GM23248 (cell line): ENCODE measurements at places on chromosomes 6 and 20. TPM values are rescaled to one million over a fixed set of nuclear protein-coding genes. Genes with fewer than 3 reads are reported as not detected.

DNA sequence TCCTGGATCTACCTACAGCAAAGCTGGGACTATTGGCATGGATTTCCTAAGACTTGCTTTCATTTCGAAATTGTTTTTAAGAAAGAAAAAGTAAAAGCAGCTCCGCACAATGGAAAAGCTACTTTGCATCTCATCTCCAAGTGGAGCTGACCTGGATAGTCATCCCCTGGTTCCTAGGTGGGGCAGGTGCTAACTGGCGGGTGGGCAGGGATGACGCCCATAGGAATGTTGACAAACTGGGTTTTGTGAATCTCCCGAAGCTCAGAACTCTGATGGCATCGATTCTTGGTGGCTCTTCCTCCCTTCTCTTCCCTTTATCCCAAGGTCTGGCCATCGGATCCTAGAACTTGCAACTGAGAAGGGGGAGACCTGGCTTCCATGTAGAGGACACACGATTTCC is 12.4 kb upstream of the EZR start:
- no peak for DNase-seq

- DNase-seq = no peak
Observed at GRCh38 chr6:498795-499231, 107.3 kb downstream of the IRF4 start.

- no peak for DNase-seq
Observed at GRCh38 chr6:76694795-76695194, 622.3 kb upstream of the IMPG1 start.

GRCh38 chr6:13915561-13916229 is 9.1 kb upstream of the RNF182 start:
- DNase-seq = no peak

DNA sequence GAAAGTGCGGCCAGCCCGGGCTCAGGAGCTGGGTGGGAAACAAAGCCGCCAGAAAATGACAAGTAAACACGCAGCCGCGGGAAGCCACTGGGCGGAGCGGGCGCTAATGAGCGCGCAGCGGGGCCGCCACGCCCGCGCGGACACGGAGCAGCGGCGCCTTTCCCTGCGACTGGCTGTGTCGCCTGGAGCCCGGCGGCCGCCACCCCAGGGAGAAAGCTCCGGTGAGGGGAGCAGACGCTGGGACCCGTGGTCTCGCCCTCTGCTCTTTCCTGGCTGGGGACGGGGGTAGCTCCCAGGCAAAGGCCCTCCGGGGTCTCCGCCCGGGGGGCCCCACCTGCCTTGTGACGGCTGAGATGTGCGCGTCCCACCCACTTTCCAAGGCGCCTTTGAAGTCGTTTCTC is 54.9 kb downstream of the PRR18 start:
- peak; percentile 17 for DNase-seq

DNA sequence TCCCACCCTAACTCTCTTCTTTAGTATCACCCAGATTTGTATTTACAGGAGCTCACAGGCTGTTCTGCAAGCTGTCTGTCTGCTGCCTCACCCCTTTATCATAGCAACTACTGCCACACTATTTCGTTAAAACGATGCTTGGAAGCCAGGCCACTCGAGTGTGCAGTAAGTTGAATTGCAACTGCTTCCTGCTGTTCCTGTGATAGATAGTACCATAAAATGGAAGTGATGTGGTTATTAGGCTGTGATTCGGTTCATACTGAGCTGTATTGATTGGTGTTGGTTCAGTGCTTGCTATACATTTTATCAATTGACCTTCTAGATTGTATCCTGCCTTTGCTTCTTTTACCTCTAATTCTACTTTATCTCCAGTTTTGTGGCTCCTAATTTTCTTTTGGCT is 325.4 kb downstream of the RNF144B start:
- DNase-seq = no peak

GRCh38 chr6:112372226-112372806 is 25.2 kb downstream of the RFPL4B start:
- DNase-seq = peak; percentile 66

DNA sequence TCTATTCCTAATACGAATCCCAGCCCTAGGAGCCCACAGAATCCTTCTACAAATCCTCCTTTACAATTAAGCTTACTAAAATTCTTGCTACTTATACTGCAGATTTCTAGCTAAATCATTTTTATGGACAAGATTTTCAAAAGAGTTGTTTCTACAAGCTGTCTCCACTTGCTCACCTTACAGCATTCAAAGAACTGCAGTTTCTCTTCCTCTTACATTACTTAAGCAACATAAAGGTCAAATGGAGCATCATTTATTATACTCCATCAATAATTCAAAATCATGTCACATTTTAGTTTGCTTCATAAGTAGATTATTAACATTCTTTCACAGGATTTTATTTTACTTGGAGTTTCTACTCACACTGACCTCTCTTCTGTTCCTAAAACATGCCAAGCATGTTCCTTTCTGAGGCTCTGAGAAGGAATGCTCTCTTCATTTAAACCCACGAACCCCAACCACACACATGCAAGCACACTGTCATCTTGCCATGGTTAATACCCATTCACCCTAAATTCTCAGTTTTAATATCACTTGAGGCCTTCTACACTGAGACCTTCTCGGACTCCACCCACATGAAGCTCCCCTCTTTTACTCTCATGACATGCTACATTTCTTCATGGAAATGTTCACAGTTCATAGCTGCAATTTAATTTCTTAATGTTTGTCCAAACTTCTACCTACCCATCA is 388.2 kb downstream of the TBC1D32 start:
- no peak for DNase-seq

- no peak for DNase-seq
Observed at GRCh38 chr6:92023410-92023966, 1395.9 kb downstream of the EPHA7 start.

- no peak for DNase-seq
Observed at GRCh38 chr20:62470001-62470400, 5.8 kb downstream of the GATA5 start.

GRCh38 chr6:117540670-117541069 is 58.2 kb downstream of the DCBLD1 start:
- DNase-seq = no peak

DNA sequence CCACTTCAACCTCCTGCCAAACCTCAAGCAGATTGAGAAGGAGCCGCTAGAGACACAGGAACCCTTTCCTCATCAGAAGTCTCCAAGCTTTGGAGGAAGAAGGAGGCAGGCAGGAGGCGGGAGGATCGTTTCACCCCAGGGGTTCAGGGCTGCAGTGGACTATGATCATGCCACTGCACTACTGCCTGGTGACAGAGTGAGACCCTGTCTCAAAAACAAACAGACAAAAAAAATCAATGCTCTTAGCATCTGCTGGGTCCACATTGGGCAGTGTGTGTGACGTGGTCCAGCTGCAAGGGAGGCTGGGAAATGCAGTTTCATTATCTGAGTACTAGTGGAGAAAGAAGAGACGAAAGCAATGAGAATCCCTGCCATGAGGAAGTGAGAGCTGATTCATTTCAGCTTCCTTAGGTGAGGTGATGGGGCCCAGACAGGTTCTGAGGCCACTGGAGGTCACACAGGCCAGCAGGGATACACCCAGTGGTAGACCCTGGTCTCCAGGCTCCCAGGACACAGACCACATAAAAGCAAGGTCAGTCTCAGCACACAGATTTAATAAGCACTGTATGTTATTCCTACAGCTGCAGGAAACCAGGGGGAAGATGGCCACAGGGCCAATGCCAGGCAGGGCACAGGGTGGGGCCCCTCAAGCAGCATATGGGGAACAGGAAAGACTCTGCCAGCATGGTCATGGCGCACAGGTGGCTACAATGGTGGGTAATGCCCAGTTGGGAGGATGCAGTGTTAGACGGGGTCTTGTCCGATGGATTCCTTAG is 4.3 kb downstream of the GFRA4 start:
- no peak for DNase-seq

GRCh38 chr6:5208057-5208456 is 52.7 kb downstream of the LYRM4 start:
- peak; percentile 56 for DNase-seq

GRCh38 chr6:113488061-113488460 is 369.1 kb upstream of the MARCKS start:
- DNase-seq = no peak

GRCh38 chr6:149567194-149567586 is 1.0 kb downstream of the GINM1 start:
- DNase-seq = no peak

- peak; percentile 20 for DNase-seq
Observed at GRCh38 chr6:53761036-53761435, 33.8 kb upstream of the LRRC1 start.

DNA sequence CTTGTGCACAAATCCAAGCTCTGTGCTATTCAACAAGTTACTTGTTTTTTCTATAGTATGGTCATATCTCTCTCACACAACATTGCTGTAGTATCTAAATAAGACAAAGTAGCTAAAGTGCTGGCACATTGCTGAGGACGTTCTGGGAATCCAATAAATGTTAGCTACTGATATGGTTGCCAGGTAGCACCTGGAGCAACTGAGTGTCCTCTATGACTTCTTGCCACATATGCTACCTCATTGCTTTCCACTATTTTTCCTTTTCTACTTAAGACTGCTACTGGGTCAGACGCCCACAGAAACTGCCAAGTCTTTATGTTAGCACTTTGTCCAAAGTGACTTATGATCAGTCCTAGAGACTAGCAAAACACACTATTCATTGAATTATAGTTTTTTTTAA is 85.3 kb downstream of the SYCP2 start:
- DNase-seq = no peak

GRCh38 chr6:5208471-5208971 is 52.2 kb downstream of the LYRM4 start:
- no peak for DNase-seq

DNA sequence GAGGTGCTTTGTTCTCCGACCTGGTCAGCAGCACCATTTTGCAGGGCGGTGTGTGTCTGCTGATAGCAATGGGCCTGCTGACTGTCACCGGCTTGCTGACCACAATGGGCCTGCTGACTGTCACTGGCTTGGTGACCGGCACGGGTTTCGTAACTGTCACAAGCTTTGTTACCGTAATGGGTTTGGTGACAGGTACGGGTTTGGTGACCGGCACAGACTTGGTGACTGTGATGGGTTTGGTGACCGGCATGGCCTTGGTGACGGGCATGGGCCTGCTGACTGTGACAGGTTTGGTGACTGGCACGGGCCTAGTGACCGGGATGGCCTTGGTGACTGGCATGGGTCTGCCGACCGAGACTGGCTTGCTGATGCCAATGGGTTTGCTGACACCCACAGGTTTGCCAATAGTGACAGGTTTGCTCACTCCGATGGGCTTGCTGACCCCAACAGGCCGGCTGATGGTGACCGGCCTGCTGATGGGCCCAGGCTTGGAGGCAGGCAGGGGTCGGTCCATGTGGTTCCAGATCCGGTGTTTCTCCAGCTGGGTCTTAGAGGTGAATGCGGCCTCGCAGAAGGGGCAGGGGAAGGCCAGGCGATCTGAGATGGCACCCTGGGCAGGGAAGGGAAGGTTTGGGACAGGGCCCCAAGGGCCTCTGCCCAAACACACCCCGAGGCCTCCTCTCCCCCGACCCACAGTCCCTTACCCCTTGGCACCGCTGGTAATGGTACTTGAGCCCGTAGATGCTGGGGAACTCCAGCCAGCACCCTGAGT is 3.4 kb downstream of the ZNF512B start:
- DNase-seq = no peak

GRCh38 chr6:90216072-90216977 is 80.3 kb downstream of the BACH2 start:
- peak; percentile 18 for DNase-seq

- peak; percentile 91 for DNase-seq
Observed at GRCh38 chr6:100663219-100663863, 198.6 kb upstream of the SIM1 start.

GRCh38 chr6:165849534-165850430 is 186.7 kb upstream of the PDE10A start:
- peak; percentile 11 for DNase-seq

DNA sequence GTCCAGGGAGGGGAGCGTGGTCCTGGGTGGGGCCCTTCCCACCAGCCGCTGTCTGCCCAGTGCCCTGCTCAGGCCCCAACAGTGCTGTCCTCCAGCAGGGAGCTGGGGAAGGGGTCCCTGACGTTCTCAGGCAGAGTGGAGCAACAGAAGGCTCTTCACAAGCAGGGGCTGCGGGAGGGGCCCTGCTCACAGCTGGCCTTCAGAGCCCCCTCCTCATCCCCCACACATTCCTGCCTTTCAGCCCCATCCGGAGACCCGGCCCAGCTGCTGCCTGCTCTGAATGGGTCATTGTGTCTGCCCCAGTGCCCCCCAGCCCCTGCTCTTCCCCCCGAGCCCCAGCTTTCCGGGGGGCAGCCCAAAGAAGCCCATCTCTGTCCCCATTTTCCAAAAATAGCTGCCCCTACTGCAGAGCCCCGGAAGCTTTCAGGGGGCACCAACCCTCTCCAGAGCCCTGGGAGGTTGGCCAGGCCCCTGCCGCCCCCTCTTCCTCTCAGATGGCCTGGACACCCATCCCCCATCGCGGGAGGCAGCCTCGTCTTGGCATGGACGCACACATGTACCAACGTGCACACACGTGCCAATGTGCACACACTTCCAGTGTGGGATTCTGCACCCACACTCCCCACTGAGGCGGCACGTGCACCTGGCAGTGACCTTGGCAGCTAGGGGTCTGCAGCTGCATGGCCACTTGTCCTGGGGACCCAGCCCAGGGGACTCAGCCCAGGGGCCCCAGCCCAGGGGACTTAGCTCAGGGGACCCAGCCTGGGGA is 3.7 kb downstream of the COL20A1 start:
- no peak for DNase-seq

DNA sequence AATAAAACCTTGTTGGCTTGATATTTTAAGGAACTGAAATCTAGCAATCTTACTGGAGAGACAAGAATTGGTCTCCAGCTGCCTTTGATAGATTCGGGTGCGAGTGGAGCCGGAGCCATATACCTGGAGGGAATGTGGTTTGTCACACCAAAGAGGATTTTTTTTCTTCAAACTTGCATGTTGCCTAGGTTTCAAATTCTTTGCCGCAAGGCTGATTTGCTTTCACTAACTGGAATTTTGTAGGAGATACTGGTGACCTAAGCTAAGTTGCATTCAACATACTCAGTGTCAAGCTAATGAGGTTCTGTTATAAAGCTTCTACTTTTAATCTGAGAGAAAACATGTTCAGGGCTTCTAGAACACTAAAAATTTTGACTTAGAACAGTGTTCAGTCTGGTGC is 39.7 kb upstream of the ASIP start:
- no peak for DNase-seq

Gene PBOV1
- not detected in 2 replicates for polyA plus RNA-seq

Gene RAB44
- polyA plus RNA-seq = not detected in 2 replicates

Gene SALL4
- polyA plus RNA-seq = not detected in 2 replicates

Gene ZSWIM3
- 1.9 and 2.0 TPM in 2 replicates for polyA plus RNA-seq

Gene MAFB
- 3.8 and 4.4 TPM in 2 replicates for polyA plus RNA-seq

Gene LY86
- polyA plus RNA-seq = 0.16 TPM in 1 of 2 replicates, not detected in the other

Gene HS3ST5
- not detected in 2 replicates for polyA plus RNA-seq

Gene ZNF311
- 0.67 and 0.93 TPM in 2 replicates for polyA plus RNA-seq

Gene UBR2
- 8.0 and 8.5 TPM in 2 replicates for polyA plus RNA-seq

Gene SGK2
- not detected in 2 replicates for polyA plus RNA-seq

Gene UCKL1
- polyA plus RNA-seq = 28.8 and 33.4 TPM in 2 replicates

Gene MATN4
- polyA plus RNA-seq = 0.09 TPM in 1 of 2 replicates, not detected in the other

Gene ADGRG6
- polyA plus RNA-seq = 0.38 and 0.47 TPM in 2 replicates
